ENCODE measurements at places on chromosomes 16 and 17. TPM values are rescaled to one million over a fixed set of nuclear protein-coding genes. Genes with fewer than 3 reads are reported as not detected.

- DNase-seq, result no peak
Observed at GRCh38 chr16:87410530-87410929, 18.4 kb downstream of the MAP1LC3B start.

- DNase-seq, result no peak
Observed at GRCh38 chr16:57343221-57343620, 15.4 kb upstream of the CCL22 start.

Gene MYL4
- not detected for total RNA-seq

Gene CDYL2
- total RNA-seq, result 1.6 TPM

Gene PMFBP1
- 0.04 TPM for total RNA-seq

- no peak for DNase-seq
Observed at GRCh38 chr16:77955127-77955526, 67.2 kb upstream of the CLEC3A start.

DNA sequence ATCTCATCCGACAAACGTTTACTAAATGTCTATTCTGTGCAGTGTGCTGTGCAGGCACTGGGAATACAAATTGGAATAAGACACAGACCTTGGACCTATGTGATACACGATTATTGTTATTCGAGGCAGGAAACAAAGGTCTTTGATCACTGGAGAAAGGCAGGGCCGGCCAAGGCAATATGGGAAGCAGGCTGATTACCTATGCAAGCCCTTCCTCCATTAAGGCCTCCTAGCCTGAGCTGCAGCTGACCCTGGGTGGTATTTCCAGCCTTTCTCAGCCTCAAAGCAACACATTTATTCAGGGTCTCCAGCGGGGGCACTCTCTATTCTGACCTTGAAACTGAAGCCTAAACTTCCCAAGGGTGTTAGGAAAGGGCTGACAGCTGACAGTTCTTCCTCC, 13.4 kb downstream of the ST6GALNAC1 start:
- DNase-seq, result peak; percentile 70

DNA sequence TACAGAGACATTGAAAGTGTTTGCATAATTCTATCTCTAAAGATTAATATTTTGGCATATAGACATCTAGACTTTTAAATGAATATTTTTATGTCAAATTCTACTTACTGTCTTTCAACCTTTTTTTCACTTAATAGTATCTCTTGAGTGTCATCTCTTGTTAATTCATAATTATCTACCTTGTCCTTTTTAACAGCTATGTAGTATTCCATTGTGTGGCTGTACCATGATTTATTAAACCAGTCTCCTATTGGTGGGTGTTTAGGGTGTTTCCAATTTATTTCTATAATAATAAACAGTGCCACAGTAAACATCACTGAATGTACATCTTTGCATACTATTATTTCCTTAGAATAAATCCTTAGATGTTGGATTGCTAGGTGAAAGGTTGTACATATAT, 16.3 kb upstream of the RNF222 start:
- DNase-seq, result no peak

DNA sequence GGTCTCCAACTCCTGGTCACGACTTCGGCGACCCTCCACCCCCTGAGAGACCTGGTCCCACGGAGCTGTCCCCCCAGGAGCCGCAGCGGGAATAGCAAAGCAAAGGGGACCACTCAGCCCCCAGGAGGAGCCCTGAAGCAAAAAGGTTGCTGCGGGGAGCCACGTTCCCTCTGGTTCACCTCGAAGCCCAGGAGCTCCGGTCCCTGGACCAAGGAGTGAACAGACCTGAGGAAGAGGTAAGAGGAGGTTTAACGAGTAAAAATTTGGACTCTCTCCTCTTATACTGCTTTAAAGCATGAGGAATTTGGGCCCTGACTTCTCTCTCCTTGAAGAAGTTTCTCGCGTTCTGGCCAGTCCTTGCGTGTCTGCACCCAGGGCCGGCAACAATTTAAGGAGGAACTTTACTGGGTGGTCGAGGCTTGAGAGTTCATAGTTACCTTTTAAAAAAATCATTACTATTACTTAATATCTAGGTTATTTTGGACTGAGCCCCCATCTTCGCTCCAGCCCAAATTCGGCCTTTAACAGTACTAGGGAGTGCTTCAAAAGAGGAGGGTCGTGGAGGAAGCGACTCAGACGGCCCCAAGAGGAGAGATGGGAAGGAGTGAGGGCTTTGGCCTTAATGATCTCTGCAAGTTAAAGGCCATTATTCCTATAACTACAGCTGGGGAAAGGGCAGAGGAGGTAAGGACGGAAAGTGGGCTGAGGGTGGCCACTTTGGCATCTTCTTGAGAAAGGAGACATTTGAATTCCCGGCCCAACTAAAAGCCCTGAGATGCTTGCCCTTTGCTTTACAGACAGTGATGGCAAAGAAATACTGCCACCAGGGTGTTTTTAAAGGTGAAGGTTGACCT, 16.9 kb upstream of the HOXB9 start:
- peak; percentile 51 for DNase-seq

GRCh38 chr16:16780588-16780987, 401.6 kb downstream of the NPIPA7 start:
- no peak for DNase-seq

Gene C16orf86
- 9.0 TPM for total RNA-seq

DNA sequence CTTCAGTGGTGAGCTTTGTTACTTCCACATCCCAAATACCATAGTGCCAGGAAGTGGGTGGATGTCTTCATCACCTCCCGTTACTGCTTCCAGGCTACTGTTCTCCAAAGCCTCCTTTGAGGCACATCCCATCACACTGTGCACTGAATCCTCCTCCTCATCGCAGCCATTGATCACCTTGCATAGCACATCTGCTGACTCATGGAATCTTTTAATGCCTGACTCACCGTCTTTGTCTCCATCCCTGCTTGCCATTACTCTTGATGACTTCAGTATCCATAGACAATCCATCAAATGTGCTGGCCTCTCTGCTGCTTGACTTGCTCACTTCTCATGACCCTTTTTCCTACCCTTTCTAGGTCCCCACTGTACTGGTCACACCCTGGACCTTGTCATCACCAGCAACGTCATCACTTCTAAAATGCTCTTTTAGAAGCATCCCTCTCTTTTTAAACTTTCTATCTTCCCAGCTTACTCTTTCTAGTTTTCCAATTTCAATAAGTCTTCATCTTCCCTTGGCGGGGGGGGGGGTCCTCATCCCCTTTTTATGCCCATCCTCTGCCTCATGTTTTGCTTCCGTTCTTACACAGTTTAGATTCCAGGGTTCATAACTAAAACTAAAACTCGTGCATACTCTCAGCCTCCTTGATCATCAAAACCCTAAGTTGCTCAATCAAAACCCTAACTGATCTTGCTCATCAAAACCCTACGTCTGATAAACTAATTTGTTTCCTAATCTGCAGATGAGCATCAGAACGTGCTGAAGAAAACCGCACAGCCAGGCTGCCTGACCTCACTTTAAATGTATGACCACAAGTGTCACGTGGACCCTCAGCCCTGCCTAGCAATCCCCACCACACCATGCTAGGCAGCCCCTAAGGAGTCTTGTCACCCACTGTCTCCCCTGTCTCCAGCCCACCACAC, 289.7 kb upstream of the ZFHX3 start:
- DNase-seq, result no peak

DNA sequence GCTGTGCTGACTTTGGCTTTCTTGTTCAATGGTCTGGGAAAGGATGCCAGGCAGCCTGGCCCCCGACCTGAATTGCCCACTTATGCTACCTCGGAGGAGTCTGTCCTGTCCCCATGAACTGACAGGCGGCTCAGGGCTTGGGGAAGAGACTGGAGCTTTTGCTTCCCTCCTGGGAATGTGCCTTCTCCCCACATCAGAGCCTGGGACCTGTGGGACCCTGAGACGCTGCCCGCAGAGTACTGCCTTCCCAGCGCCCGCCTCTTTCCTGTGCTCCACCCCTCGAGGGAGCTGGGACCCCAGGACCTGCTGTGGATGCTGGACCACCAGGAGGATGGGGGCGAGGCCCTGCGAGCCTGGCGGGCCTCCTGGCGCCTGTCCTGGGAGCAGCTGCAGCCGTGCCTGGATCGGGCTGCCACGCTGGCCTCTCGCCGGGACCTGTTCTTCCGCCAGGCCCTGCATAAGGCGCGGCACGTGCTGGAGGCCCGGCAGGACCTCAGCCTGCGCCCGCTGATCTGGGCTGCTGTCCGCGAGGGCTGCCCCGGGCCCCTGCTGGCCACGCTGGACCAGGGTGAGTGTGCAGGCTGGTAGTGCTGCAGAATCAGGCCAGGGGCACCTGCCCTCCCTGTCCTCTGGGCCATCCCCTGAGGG, 18.5 kb downstream of the FCSK start:
- DNase-seq, result peak; percentile 56

GRCh38 chr17:79459846-79460245, 151.0 kb downstream of the RBFOX3 start:
- DNase-seq, result no peak

GRCh38 chr16:71631776-71632175, 5.8 kb downstream of the MARVELD3 start:
- no peak for DNase-seq

Gene FBXW10
- not detected for total RNA-seq

GRCh38 chr16:30144917-30145316, 21.9 kb upstream of the MAPK3 start:
- DNase-seq, result no peak

Gene SPATA20
- total RNA-seq, result 42.6 TPM

DNA sequence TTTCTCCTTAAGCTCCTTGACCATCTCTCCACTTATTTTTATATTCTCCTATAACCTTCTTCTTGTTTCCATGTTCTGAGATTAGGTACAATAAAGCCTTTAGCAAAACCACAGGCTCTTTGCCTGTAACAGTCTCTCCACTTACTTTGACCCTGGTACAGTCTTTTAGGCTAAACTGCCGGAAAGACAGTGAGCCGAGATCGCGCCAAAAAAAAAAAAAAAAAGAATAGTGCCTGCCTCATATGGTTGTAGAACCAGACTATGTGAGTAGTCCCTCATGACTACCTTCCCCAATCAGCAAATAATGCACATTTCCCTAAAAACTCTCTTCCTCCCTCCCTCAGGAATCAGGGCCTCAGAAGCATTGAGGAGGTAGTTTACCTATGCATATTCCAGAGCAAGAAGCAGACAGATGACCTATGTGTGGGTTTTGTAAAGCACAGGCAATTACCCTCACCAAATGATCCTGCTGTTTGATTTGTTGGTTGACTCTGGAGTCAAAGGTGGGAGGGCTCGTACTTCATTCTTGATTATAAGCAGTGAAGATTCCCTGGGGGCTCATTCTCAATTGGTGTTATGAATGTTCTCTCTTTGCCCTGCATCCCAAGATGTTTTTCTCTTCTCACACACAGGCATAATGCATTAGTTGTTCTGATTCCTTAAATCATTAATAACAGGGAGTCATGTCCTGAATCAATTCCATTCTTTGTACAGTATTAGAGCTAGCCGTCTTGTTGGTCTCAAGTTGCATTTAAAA, 8.9 kb upstream of the NME1 start:
- peak; percentile 25 for DNase-seq

Gene CBFA2T3
- 0.35 TPM for total RNA-seq

DNA sequence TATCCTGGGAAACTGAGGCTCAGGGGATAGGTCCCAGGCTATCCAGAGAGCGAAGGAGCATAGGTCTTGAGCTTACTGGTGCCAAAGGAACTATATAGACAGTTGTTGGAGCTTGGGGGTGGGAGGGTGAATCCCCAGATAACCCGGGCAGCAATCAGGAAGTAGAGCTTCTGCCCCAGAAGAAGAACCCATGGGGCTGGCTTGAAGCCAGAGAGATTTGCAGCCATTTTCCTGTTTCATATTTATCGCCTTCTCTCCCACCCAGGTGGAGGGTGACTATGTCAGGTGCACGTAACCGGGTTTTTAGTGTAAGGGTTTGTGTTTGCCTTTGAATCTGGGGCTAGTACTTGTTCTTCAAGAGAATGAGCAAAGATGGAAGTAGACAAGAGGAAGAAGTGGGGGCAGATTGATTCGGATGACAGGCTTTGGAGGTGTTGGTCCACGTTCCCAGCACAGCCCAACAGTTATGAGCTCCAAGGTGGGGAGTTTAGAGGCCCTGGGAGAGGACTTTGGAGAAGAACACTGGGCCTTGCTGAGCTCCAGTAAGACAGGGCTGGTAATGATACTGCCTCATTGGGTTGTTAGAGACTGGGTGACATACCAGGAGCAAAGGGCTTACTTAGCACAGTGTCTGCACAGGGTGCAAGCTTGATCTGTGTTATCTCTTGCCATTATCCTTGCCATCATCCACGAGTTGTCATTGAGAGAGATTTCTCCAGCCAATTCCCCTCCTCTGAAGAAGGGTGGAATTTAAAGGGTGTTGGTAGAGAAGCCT, 145.6 kb downstream of the CCDC182 start:
- no peak for DNase-seq

DNA sequence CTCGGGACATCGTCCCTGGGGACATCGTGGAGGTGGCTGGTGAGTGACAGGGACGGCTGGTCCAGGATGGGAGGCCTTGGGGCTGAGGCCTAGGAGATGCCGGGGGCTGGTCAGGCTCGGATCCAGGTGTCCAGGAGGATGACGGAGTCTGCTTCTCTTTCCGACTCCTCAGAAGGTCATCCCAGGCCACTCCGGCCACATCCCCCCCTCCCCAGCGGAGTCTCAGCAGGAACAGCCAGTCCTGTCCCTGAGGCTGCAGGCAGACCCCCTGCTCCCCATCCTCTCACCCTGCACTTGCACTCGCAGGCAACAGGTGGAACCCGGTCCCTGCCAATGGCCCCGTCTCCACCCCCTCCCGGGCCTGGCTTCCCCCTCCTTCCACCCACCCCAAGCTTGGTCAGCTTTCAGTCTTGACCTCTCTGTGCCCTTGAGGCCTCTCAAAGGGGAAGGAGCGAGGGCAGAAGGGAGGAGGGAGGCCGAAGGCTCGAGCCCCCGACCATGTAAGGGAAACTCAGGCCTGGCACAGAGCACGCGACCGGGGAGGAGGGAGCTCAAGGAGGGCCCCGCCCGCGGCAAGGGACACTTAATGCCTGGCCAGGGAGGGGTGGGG, 4.4 kb downstream of the ATP2A1 start:
- peak; percentile 85 for DNase-seq

GRCh38 chr17:66944351-66945146, 20.0 kb upstream of the CACNG4 start:
- no peak for DNase-seq

Gene USP22
- 432 TPM for total RNA-seq

DNA sequence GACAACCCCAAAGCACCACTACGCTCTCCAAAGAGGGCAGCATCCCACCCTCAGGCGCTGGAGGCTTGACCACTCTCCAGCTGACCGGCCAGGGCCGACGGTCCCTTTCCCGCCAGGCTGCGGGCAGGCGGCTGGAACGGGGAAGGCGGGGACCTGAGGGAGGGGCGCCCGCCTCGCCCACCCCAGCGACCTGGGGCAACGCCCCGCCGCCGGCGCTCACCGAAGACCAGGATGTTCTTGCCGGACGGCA, 431 bp downstream of the DYNC1LI2 start:
- DNase-seq, result peak; percentile 84

Gene ACSF2
- 14.8 TPM for total RNA-seq

Gene HSPB9
- total RNA-seq, result 0.22 TPM

Gene ADAP2
- 1.3 TPM for total RNA-seq

DNA sequence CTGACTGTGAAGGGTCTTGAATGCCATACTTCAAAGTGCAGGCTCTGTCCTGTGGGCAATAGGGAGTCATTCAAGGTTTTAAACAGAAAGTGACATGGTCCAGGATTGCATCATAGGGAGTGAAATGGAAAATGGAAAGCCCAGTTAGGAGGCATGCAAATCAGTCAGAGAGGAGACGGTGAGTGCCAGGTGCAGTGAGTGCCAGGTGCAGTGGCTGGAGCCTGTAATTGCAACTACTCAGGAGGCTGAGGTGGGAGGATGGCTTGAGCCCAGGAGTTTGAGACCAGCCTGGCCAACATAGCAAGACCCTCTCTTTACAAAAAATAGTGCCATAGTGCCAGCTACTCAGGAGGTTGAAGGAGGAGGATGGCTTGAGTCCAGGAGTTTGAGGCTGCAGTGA, 35.2 kb upstream of the SIAH1 start:
- no peak for DNase-seq

- DNase-seq, result peak; percentile 86
Observed at GRCh38 chr17:15262291-15263205, 2.6 kb downstream of the PMP22 start.
